Heart left ventricle (tissue), 16 donors: ENCODE measurements at places on chromosomes 1 and 21. TPM values are rescaled to one million over a fixed set of nuclear protein-coding genes. Genes with fewer than 3 reads are reported as not detected.
A peak's percentile ranks its signal among the peaks of the same experiment; 100 is the strongest.

GRCh38 chr21:33374450-33375096 is 28.6 kb upstream of the IFNGR2 start:
- peak; percentile 58 for DNase-seq

- no peak for DNase-seq
Observed at GRCh38 chr1:185156288-185156853, 382 bp downstream of the TRMT1L start.

- DNase-seq = no peak
Observed at GRCh38 chr1:236021424-236022135, 43.3 kb downstream of the NID1 start.

COL9A2 gene
- 0.91 TPM for total RNA-seq

- no peak for DNase-seq
Observed at GRCh38 chr1:84291882-84292655, 9.4 kb upstream of the SAMD13 start.

DNA sequence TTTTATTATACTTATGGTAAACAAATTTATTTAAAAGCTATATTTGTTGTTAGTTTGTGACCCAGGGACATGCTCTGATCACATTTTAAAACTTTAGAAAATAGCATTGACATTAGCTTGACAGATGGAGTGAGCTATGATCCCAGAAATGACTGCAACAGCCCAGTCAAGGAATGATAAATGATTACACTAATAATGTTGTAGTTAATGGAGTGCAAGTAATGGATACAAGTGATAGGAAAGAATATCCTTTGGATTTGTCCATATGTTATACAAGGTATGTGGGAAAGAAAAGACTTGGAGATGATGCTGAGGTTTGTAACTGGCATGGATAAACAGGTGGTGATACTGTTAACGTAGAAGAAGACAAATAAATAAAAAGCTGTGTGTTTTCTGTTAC is 1908.7 kb downstream of the MRPL39 start:
- no peak for DNase-seq

GRCh38 chr1:223304931-223305330 is 59.0 kb downstream of the SUSD4 start:
- no peak for DNase-seq

PTPRU gene
- 21.5 TPM for total RNA-seq

PDPN gene
- 36.0 TPM for total RNA-seq

IGSF5 gene
- 4.8 TPM for total RNA-seq

TNFRSF9 gene
- not detected for total RNA-seq

DNA sequence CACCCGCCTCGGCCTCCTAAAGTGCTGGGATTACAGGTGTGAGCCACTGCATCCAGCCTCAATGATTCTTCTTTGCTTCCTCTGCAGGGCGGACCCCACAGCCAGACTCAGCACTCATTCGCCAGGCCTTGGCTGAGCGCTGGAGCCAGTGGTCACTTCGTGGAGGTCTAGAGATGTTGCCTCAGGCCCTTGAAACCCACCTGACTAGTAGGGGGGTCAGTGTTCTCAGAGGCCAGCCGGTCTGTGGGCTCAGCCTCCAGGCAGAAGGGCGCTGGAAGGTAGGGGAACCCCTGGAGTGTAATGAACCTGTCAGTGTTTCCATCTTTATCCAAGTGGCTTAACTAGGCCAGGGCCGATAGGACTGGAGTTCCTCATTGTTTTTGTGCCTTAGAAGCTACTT is 2.7 kb downstream of the PPOX start:
- DNase-seq = no peak

DNA sequence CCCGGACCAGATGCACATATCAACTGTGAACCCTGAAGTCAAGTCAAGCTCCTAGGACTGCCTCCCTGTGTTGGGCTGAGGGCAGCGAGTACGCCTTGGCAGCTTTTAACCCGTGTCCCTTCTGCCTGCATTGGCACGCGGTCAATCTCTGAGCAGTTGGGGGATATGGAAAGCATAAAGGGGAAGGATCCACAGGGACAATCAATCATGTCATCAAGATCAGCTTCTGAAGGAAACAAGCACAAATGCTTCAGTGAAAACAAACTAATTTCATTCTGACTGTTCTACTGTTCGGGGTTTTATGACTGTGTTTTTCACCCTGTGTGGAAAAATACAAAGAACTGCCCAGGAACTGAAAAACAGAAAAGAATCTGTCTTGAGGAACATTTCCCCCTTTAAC is 106.2 kb downstream of the RUNX1 start:
- DNase-seq = no peak

DNA sequence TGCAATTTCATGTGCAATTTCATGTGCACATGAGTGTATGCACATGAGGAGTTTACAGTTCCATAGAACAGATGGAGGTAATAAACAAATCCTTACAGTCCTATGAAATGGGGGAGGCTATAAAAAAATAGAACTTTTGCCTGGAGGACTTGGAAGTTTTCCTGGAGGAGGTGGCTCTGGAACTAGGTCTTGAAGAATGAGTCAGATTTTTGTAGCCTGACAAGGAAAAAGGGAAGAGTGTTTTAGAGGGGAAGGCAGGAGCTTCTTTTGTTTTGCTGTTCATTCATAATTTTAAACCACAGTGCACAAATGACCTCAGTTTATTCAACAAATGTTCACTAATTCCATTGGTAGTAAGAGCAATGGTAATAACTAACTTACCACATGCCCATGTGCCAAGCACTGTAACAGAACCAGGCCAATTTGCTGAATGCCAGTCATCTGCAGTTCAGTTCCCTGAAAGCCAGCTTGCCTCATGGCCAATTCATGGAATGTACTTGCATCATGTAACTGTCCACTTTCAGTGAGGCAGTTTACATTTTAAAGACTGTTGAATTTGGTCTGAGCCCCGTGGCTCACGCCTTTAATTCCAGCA is 2.7 kb downstream of the DIO1 start:
- no peak for DNase-seq

UCHL5 gene
- total RNA-seq = 37.1 TPM

DNA sequence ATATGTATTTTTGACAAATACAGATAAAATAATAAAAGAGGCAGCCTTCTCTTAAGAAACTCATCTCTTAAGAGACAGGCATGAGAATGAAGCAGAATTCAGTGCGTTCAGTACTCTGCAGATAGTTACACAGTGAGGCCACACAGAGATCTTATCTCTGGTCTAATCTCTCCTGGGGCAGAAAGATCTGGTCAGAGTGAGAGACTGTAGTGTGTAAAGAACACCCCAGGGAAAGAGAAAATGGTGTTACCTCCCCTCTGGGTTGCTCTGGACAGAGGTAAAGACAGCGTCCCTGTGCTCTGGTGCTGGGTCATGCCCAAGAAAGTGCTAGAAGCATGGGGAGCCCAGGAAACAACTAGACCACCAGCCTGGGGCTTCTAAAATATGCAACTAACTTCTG is 216.3 kb downstream of the SIPA1L2 start:
- no peak for DNase-seq

GRCh38 chr1:211677659-211678058 is 2.2 kb upstream of the NEK2 start:
- no peak for DNase-seq

- DNase-seq = no peak
Observed at GRCh38 chr1:39759436-39759726, 11.8 kb downstream of the OXCT2 start.

DNAI4 gene
- 18.9 TPM for total RNA-seq

ALX3 gene
- not detected for total RNA-seq

SPRR2A gene
- total RNA-seq = not detected

DNA sequence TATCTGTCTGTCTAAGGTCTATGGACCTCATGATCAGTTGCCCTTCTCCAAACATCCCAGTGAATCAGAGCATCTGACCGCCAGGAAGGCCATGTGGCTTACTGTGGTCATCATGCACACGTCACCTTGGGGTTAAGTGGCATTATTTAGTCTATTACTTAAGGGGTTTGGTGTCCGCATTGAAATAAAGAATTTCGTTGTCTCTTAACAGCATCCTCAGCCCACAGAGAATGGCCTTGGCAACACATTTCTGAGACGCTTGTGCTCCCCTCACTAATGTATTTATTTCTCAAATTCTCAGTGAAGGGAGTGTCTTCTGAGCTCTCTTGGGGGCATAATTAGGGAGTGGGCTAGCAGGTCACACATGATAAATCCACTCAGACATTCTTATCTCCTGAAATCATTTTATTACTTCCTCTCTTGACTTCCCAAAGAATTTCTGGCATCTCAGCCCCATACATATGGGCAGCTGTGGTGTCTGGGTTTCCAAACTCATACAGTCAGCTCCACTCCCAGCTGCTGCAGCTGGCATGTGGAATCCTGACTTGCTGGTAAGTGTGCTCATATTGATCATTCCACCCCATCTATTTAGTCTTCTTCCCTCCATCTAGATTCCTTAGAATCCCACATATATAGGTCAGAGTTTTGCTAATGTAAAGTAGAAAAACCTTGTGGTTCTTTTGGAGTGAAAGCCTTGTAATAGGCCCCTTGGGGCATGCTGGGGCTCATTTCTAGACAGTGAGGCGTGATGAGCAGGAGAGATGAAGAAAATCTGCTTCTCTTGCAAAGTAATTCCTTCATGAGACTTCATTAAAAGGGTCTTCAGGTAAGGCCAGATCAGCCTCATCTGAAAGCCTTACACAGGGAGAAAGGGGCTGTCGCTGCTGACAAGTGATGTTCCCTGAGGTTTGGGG is 110.5 kb downstream of the HHAT start:
- DNase-seq = no peak

GBP4 gene
- 14.5 TPM for total RNA-seq

DNA sequence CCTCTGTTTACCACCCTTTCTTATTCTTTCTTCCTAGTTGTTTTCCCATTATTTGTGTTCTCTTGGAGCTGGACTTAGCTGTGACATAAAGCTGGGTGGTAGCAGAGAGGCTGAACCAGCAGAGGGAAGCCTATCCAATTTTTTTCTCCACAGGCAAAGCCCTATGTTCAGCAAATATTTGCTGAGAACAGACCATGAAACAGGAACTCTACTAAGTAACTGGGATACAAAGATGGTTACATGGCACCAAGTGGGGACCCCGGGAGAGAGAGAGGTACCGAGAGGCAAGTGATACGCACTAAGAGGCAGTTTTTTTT is 6.6 kb downstream of the CFAP141 start:
- DNase-seq = no peak

GRCh38 chr1:22736501-22737080 is 26.0 kb downstream of the EPHB2 start:
- no peak for DNase-seq

CYYR1 gene
- 37.6 TPM for total RNA-seq

SHE gene
- total RNA-seq = 16.5 TPM

- no peak for DNase-seq
Observed at GRCh38 chr1:40743860-40744259, 39.7 kb upstream of the KCNQ4 start.

MLLT11 gene
- 24.4 TPM for total RNA-seq

DNA sequence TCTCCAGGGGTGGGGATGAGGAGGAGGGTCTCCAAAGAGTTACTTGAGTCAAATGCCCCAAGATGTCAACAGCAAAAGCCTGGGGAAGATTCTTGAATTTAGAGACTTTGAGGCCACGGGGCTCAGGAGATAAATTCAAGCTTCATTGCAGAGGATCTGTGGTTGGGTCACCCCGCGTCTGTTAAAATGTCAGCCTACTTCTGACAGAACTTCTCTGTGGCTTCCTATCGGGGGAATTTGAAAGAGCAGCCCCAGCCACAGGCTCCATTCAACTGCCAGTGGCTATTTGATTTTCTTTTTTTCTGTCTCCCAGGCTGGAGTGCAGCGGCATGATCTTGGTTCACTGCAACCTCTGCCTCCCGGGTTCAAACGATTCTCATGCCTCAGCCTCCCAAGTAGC is 62.5 kb upstream of the EFHD2 start:
- no peak for DNase-seq

- no peak for DNase-seq
Observed at GRCh38 chr1:25642574-25643108, 26.1 kb downstream of the MAN1C1 start.

ACKR1 gene
- total RNA-seq = 19.1 TPM

DNA sequence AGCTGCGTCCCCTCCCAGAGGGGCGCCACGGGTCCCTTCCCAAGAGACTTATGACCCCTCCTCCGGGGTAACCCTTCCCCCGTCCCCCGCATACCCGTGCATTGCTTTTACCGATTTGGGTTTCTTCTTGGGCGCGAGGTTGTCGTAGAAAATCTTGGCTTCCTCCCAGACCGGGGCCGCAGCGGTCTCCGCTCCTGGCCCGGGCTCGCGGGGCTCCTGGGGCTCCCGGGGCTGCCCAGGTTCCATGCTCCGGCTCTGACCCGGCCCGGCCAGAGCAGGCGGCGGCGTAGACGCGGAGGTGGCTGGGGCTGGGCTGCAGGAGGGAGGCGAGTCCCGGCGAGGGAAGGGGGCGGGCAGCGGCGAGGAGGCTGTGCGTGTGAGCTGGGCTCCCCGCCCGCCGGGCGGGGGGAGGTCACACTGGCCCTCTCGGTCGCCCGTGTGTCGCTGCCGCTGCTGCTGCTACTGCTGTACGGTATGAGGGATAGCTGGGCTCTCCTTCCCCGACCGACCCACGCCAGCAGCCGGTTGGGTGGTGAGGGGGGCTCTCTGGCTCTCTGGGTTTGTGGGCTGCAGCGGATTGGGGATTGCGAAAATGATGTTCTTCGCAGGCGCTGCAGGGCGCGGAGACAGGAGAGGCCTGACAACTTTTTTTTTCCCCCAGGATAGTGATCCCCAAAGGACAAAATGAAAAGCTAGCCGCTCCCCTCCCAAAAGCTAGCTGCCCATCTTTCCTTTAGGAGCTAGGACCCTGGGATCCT is at the start of gene NT5C1A:
Gene NT5C1A (minus strand): TSS at position 315 of the 758 bp plus-strand sequence. CDS start 69 bp downstream, at position 246.
- peak; percentile 74 for DNase-seq

DNA sequence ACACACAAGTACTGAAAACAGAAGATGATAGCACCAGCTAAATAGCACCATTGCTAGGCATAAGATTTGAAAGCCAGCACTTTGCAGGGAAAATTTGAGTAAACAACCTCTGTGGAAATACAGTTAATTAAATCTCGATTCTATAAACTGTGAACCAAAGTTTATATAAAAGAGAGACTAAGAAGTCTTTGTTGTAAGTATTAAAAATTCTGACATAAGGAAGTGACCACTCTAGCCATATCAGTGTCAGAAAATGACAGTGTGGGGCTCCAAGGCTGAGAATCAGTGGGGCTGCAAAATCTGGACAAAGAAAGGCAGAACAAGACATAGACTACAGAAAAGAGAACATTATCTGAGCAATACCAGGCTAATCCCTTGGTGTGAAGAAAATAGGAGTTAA is 292.2 kb downstream of the ST6GALNAC3 start:
- no peak for DNase-seq

GRCh38 chr1:184555665-184556641 is 169.1 kb downstream of the C1orf21 start:
- no peak for DNase-seq

SH3BGRL3 gene
- 55.1 TPM for total RNA-seq

DCDC2B gene
- total RNA-seq = not detected

DNA sequence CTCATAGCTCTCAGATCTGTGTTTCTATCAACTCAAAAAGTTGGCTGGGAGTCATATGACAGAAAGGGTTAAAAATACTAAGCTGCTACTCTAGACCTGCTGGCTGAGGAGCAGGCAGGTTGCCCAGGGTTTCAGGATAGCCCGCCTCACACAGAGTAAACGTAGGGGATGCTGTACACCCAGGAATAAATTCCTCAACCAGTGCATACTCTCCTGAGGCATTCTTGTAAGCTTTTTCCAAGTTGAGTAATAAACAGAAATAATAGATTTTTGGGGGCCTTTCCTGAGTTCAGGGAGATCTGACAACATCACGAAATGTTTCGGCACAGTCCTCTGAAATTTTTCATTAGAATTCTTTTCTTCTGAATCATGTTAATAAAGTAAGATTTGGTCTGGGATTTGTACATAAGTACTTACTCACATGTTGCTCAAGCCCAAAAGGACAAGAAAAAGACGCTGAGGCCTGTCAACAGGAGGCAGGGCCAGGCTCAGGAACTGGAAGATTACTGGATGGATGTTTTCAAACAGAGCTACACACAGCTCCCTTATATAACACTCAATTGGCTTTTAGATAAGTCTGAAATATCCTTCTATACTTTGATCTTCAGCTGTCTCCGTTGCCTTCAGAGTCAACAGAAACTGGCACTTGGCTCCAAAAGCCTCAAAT is 41.0 kb downstream of the TGFBR3 start:
- no peak for DNase-seq

SELL gene
- 10.6 TPM for total RNA-seq
